ENCODE measurements at places on chromosomes 16 and 17.

GRCh38 chr17:7046127-7046724, 2.3 kb upstream of the SLC16A11 start:
- DNase-seq = peak; percentile 31

DNA sequence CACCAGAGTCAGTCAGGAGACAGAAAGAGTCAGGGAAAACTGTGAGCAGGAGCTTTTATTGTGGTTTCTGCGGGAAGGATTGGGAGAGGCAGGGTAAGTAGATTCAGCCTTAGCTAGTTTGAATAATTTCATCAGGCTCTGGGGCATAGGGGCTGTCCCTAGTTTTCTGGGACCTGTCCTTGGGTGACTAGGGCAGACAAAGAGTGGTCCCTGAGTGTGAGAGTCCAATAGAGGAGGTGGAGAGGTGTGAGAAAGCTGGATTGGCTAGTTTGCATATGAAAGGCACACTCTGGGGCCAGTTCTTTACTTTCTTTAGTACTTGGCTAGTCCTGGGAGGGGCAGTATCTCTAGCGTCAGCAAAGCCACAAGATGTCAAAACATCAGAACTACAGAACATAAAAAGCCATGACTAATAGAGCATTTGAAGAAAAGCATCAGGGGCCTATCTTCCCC, 255.6 kb downstream of the HS3ST3A1 start:
- DNase-seq = no peak

DNA sequence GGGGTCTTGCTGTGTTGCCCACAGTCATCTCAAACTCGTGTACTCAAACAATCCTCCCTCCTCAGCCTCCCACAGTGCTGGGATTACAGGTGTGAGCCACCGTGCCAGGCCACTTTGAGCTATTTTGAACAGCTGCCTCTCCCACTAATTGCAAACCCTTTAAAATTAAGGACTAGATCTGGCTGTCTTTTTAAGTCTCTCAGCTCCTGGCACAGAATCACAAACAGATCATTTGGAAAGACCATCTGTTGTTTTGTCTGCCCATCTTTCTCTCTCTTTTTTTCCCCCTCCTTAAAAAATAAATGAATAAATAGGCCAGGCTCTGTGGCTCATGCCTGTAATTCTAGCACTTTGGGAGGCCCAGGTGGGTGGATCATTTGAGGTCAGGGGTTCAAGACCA, 10.9 kb upstream of the STAT3 start:
- DNase-seq = no peak

- no peak for DNase-seq
Observed at GRCh38 chr17:75590314-75590761, 2.7 kb downstream of the MYO15B start.

GRCh38 chr17:59510611-59511010, 54.8 kb upstream of the DHX40 start:
- no peak for DNase-seq

- DNase-seq = no peak
Observed at GRCh38 chr16:68146585-68146984, 61.4 kb downstream of the NFATC3 start.

DNA sequence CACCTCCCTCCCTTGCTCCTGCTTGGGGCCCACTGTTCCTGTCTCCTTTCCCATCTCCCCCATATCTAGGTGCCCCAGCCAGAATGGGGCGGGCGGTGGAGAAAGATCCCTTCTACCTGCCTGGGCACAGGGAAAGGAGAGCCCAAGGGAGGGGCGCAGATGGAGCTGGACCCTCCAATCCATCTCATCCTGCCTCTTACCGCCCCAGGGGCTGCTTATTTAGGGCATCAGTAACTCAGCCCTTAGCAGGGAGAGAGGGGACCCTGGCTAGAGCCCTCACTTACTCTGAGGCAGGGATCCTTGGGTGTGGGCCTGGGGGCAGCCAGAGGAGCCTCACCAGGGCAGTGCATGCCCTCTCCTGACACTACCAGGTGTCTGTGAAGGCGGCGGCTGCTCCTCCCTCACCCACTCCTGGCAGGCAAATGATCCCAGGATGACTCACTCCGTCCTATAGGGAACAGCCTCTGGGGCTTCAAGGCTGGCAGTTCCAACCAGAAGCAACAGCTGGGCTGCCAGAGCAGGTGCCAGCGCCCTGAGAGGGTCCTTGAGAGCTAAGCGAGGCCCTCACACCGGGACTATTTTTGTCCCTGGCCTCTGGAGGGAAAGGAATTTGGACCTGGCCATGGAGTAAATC, 16.3 kb upstream of the BCAR1 start:
- no peak for DNase-seq
